ENCODE measurements at places on chromosomes 7 and 10.

DNA sequence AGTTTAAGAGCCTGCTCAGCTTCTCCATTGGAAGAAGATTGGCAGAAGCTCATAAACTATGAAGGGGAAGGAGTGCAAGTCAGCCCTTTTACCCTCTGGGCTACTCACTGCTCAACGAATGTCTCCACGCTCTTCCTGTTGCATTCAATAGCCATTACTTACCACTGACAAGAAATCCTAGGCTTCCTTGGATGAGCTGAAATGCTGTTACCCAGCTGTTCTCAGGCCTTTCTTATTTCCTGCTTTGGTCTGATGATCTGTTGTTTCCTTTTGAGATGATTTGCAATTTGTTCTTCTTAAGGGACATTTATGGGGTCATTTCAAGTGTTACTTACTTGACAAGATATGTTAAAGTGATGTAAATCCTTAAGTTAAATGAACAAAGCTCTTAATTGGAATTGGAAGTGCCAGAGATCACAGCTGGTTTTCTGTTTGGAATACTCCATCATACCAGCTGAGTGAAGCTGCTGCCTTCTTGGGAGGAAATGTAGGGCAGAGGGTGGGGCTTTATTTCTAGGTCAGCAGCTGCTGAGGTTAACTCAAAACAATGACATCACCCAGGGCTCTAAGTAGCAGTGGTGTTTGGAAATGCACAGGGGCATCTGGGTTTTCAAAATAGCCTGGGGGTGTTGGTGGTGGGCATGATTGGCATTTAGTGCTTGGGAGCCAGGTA, 170.0 kb downstream of the PRKCQ start:
- no peak for DNase-seq

DNA sequence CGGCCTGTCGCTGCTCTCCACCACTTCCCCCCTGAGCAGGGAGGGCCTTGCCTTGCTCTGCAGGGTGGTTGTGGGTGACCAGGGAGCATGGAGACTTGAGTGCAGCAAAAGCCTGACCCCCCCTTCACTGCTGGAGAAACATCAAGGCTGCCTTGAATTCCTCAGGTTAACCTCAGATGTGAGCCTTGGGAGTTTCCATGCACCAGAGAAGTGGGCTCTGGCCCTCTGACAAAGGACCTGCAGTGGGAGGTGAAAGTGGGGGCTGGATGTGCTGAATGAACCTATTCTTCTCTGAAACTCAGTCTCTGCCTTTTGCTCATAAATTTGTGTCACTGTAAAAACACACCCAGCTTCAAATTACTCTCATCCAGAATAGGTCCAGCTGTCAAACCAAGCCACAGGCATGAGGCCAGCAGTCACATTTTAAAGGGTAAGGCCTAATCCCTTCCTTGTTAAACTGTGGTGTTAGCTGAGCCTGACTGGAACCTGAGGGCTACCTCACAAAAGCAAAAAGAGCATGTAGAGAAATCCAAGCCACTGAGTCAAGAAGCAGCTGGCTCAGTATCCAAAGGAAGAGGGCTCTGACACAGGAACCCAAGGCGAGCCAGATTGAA, 356.8 kb downstream of the CCSER2 start:
- DNase-seq, result no peak

GRCh38 chr7:90980545-90980944, 283.7 kb upstream of the FZD1 start:
- no peak for DNase-seq

DNA sequence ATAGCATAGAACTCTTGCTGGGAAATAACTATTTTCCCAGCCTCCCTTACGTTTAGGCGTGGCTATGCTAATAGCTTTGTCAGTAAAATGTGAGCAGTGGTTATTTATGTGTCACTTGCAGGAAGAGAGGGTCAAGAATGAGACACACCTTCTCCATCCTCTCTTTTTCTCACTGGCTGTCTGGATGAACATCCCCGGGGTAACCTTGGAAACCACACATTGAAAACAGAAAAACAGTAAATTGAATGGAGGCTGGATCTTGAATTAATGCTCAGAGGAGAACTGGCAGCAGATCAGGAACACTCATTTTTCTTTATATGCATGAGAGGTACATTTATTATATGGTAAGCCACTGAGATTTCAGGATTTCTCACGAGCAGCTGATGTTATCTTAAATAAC, 127.6 kb downstream of the DNAJB9 start:
- no peak for DNase-seq

All from omental fat pad (tissue), 4 donors.